Astrocyte of the hippocampus (primary cell): ENCODE measurements at places on chromosomes 13 and 19.

- DNase-seq: no peak
Observed at GRCh38 chr19:41799444-41800000, 3.1 kb downstream of the CEACAM3 start.

- DNase-seq: peak; percentile 62
Observed at GRCh38 chr13:46149272-46150133, 32.5 kb downstream of the LCP1 start.

- DNase-seq: peak; percentile 47
Observed at GRCh38 chr13:100434010-100434763, 154.4 kb downstream of the GGACT start.

DNA sequence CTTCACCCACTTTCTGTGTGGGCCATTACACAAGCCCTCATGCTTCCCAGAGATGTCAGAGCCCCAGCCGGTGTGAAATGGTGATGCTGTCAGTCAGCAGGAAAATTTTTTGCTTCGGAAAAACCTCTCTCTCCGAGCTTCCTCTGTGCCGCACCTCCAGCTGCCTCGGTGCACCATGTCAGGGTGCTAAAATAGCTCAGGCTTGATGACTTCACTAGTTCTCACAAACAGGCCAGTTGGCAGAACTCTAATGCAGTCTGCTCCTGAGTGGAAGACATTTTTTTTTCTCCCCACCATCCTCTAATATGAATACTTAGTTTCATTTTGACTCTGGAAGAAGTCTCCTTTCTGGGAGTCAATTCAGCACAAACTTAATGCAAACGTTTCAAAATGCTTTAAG, 71.3 kb downstream of the KLF12 start:
- DNase-seq: peak; percentile 60

DNA sequence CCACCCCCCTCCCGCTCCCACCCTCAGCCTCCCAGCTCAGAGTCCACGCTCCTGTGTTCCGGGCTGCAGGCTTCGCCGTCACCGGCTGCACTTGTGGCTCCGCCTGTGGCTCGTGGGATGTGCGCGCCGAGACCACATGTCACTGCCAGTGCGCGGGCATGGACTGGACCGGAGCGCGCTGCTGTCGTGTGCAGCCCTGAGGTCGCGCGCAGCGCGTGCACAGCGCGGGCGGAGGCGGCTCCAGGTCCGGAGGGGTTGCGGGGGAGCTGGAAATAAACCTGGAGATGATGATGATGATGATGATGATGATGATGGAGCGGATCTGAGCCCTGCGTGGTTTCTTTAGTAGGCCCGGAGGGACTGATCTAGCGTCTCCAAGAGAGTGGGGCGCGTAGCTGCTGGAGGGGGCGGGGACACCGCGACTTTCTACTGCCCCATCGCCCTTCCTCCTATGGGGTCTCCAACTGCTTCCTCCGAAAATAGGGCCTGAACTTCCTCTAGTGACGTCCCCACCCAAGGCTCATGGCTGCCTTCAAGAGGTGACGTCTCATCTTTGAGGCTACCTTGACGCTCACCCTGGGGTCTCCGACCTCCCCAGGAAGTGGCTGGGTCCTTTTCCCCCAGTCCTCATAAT, 1.4 kb downstream of the RETN start:
- DNase-seq: peak; percentile 17

DNA sequence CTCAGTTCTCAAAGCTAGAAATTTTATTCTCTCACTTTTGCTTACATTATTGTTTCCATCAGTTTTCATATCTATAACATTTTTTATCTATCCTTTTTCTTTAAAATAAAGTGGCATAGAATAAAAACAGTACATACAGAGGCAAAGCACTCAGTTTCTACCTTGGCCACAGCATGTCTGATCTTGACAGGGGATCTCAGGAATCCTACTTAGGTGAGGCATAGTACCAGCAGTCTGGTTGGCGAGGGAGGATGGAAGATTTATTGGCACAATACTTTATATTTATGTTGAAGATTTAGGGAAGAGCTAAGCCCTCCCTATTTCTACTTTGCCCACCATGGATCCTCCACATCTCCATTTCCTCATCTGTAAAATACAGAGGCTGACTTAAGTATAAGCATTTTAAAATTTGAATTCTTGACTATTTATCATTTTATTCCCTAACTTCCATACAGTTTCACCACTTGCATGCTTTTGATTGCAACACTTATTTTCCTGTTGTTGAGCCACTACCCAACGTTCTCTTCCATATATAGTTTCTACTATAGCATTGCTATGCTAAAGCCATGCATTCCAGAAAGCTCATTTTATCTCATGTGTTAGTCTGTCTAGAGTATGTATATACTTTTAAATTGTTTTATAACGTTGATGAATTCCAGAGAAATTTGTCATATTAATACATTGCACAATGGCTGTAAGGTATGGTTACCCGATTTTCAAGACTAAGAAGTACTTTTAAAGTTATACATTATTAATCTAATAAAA, 506.7 kb downstream of the KCTD12 start:
- no peak for DNase-seq

GRCh38 chr13:67935626-67936025, 705.5 kb upstream of the PCDH9 start:
- DNase-seq: no peak

- no peak for DNase-seq
Observed at GRCh38 chr13:33745370-33746324, 72.3 kb upstream of the RFC3 start.

GRCh38 chr13:41780715-41781706, 179.9 kb downstream of the VWA8 start:
- DNase-seq: peak; percentile 75

- DNase-seq: no peak
Observed at GRCh38 chr19:7933828-7934725, 8.1 kb upstream of the CTXN1 start.

DNA sequence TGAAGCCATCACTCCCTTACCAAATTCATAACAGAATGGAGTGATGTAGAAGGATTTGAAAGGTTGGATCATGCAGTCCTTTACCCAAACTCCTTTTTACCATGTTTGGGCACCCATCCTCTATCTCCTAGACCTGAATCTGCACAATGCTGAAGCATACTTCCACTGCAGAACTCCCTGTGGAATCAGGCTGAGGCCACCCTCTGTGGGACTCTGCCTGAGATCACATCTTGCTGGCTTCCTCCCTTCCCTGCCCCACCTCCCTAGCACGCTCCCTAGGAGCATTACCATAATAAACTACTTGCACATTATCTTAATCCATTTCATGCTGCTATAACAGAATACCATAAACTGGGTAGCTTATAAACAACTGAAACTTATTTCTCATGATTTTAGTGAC, 68.4 kb upstream of the VSTM2B start:
- no peak for DNase-seq

DNA sequence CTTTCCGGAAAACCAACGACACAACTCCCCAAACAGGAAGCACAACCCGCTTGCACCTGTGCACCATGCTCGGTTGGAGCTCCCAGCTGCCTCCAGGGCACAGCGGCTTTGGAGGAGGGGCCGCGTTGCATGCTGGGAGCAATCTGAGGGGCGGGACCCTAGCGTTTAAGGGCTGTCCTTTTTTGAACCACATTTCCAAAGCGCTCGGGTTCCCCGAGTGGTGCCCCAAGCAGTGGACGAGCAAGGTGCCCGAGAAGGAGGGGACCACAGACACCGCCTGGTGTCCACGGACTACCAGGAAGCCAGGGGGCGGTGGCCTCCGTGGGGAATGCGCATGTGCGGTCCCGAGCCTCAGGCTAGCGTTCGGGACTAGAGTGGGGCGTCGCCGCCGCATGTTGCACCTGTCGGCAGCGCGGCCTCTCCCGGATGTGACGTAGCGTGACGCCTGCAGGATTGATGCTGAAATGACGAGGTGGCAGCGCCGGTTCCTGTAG, 11.9 kb upstream of the ZNF57 start:
- no peak for DNase-seq

- no peak for DNase-seq
Observed at GRCh38 chr19:54011507-54012211, 20.2 kb downstream of the CACNG6 start.

- DNase-seq: peak; percentile 40
Observed at GRCh38 chr13:20492641-20493040, 33.0 kb downstream of the CRYL1 start.

DNA sequence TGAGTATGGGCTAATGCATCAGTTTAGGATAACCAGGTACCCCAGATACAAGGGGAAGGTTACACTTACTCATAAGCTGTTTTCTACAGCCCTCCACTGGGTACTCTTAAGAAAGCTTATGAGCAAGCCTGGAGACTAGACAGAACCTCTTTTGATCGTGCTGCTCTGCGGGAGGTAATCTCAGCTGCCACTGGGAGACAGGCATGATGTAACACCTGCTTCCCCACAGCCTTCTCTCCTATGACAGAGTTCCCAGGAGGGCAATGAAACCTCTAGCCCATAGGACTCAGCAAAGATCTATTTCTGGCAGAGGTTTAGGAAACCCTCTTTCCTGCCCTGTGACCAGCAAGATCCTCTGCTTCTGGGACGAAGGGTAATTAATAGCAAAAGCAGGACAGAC, 65.6 kb downstream of the WASF3 start:
- no peak for DNase-seq

- no peak for DNase-seq
Observed at GRCh38 chr13:84630476-84630875, 748.2 kb upstream of the SLITRK1 start.

- no peak for DNase-seq
Observed at GRCh38 chr13:106873810-106874209, 305.9 kb upstream of the ARGLU1 start.

DNA sequence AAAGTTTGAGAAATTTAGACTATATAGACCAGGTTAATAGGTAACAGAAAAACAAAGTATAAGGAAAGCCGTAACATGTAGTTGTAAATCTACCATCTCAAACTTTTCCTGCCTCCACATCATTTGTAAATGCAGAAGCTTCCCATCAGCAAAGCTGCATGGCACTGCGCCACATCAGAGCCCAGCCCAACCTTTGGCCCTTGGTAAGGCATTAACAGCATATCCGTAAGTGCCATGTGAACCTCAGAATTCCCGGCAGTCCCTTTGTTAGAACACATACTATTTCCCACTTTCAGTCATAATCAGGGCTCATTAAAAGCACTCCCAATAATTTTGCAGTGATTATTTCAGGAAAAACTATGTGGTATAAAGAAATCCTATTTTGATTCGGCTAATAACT, 51.6 kb downstream of the MPHOSPH8 start:
- DNase-seq: no peak

- no peak for DNase-seq
Observed at GRCh38 chr13:79860791-79861190, 379.8 kb downstream of the NDFIP2 start.

GRCh38 chr19:38389101-38389925, 816 bp downstream of the SPRED3 start:
- DNase-seq: peak; percentile 85

GRCh38 chr19:11047866-11048265, 41.4 kb upstream of the LDLR start:
- no peak for DNase-seq

- DNase-seq: no peak
Observed at GRCh38 chr13:89072979-89073378, 1401.8 kb downstream of the SLITRK5 start.

GRCh38 chr19:21697698-21698097, 69.7 kb downstream of the ZNF100 start:
- no peak for DNase-seq

GRCh38 chr13:110214637-110215036, 92.3 kb downstream of the COL4A1 start:
- DNase-seq: no peak

DNA sequence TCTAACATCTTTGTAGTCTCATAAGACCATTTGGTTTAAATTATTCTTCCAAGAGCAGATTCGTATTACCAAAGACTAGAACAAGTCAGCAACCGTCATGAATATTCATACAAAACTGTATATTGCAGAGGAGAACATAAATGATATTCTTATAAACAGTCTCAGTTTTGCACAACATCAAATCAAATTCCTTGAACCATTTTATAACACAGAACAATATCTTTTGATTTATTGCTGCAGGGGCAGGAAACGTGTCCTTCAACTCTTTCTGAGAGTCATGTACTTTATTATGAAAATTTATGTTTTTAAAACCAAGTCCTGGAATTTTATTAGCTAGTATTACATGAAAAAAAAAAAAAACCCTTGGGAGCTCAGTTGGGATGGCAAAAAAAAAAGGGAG, 26.2 kb downstream of the SIGLECL1 start:
- DNase-seq: no peak

- DNase-seq: no peak
Observed at GRCh38 chr13:98710521-98710920, 42.0 kb downstream of the SLC15A1 start.

DNA sequence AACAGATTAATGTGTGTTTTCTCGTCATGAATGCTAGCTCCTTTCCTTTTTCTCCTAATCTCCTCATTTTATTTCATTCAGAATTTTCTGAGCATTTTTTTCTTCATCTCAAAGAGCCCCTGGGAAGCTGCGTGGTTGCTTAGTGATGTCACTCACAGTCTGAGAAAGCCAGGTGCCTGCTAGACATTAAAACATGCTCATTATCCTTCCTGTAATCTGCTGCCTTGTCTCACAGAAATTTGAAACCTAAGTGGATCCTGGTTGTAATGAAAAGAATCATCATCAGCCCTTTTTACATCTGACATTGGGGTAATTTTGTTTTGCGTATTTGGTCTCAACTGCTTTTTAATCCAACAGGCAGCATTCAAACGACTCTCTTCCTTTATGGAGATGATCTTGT, 108.2 kb upstream of the RNF113B start:
- DNase-seq: peak; percentile 65

GRCh38 chr13:110089815-110090214, 217.1 kb downstream of the COL4A1 start:
- DNase-seq: no peak

DNA sequence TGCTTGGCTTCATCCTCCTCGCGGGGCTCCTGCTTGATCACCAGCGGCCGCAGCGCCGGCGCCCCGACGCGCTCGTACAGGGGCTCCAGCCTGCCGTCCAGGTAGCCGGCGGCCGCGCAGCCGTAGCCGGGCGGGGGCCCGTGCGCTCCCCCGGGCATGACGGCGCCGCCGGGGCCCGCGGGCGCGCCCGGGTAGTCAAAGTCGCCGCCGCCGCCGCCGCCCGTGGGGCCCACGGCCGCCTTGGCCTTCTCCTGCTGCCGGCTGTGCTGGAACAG, 497 bp downstream of the CEBPA start:
- peak; percentile 22 for DNase-seq

DNA sequence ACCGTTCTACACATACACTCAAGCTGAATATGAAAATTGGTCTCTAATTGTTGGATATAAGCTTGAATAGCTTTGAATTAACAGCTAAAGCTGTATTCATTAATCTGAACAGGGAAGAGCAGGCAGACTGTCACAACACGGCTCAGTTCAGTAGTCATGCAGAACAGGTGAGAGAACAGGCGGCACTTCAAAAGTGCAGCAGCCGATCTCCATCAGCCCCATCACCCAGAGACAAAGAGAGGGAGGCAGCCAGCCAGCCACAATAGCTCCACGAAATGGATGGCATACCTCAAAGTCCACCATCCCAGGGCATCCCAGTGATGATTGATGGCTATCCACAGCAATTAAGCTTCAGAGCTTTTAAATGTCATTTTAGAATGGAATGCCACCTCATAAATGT, 419.2 kb downstream of the OLFM4 start:
- DNase-seq: no peak

DNA sequence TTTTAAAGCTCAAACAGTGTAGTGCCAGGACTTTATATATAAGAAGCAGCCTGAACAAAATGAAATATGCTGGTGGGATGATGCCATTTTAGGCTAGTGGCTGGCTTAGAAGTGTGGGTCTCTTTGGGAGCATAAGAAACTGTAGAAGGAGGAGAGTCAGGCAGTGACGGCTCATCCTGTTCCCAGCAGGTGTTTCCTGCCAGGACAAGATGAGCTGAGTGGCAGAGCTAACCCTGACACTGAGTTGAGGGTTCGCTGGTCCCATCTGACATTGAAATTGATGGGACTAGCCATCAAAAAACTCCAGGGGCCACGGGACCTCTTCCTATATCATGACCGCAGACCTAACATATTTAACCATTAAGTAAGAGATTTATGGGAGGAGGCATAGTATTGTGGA, 51.3 kb downstream of the ESD start:
- DNase-seq: no peak
